ENCODE measurements at places on chromosomes 1 and 21.

- no peak for DNase-seq
Measured at GRCh38 chr1:112870887-112871646, 84.9 kb downstream of the SLC16A1 start.

- no peak for DNase-seq
Measured at GRCh38 chr1:79929356-79929755, 922.8 kb upstream of the ADGRL4 start.

DNA sequence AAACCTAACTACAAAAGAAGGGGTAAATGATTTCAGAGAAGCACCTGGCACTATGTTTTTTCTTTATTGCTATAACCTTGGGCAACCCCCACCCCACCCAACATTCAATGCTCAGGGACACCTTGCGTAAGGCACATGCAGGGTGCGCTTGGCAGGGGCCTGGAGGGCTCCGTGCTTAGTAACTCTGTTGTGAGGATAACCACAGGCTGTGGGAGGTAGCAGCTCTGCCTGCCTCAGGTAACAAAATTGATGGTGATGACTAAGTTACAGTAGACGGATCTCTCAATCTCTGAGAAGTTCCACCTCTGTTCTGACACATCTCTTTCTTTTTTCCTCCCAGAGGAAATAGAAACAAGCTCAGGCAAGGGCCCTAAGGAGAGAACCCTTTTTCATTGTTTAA lies 8.7 kb upstream of the CCN1 start:
- DNase-seq, result no peak

GRCh38 chr1:248871837-248872401 lies 13.0 kb upstream of the ZNF692 start:
- DNase-seq, result no peak

DNA sequence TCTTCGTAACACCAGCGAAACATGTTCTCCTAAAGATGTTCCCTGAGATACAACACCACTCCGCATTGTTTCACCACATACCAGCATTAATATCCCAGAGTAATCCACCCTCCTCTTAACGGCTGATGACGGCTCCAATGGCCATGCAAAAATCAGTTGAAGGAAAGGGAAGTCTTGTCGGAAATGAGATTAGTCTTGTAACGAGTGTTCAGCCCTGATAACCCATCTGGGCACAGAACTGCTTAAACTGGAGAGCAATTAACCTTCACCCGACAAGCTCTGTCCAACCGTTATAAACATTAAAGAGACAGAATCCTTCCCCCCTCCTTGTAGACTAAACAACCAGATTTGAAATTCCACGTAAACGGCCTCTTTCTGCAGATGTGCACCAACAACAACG lies 21.9 kb downstream of the ERG start:
- DNase-seq, result no peak

GRCh38 chr1:66778266-66778665 lies 22.8 kb downstream of the INSL5 start:
- no peak for DNase-seq

DNA sequence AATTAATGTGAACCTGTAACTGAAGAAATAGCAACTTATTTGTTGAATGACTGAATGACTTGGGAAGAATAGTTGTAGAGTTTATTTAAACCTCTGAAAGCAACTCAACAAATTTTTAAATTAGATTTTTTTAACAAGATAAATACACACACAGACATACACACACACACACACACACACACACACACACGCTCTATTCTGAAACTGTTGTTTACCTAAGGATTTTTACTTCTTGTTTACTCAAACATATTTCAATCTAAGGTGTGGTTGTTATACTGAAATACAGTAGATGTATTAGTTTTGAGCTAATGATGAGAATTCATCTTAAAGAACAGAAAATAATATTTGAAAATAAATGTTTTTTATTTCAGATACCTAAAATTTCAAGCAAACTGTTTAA lies 11.5 kb downstream of the ACADM start:
- DNase-seq, result no peak

GRCh38 chr1:230398856-230399255 lies 27.3 kb downstream of the PGBD5 start:
- no peak for DNase-seq

DNA sequence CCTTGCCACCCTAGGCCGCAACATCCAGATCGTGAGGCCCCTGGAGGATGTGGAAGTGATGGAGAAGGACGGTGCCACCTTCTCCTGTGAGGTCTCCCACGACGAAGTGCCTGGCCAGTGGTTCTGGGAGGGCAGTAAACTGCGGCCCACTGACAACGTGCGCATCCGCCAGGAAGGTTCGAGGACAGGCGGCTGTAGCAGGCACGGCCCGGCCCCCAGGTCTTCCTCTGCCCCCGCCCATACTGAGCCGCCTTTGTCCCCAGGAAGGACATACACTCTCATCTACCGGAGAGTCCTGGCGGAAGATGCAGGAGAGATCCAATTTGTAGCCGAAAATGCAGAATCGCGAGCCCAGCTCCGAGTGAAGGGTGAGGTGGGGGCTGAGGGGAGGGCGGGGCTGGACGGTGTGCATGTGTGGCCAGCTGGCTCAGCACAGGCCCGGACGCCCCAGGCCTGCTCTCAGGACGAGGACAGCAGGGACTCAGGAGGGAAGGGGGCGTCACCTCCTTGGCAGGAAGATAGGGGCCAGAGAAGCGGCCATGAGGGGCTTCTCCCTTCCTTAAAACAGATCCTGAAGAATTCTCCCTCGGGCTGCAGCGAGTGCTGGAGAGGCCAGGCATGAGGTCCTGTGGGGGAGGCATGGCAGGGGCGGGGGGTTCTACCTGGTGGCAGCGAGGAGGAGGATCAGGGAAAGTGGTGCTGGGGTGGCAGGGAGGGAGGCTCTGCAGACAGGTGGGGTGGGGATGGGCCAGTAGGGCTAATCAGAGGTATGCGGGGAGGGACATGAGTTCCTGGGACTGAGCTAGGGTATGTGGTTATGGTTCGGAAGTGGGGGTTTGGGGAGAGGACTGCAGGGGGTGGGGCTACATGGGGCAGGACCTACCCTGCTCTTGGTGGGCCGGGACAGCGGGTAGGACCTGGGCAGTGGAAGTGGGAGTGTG lies 69.9 kb downstream of the OBSCN start:
- no peak for DNase-seq

GRCh38 chr1:61139775-61140549 lies 57.6 kb downstream of the NFIA start:
- DNase-seq, result no peak

- DNase-seq, result no peak
Measured at GRCh38 chr1:157523774-157524493, 28.4 kb downstream of the FCRL5 start.

DNA sequence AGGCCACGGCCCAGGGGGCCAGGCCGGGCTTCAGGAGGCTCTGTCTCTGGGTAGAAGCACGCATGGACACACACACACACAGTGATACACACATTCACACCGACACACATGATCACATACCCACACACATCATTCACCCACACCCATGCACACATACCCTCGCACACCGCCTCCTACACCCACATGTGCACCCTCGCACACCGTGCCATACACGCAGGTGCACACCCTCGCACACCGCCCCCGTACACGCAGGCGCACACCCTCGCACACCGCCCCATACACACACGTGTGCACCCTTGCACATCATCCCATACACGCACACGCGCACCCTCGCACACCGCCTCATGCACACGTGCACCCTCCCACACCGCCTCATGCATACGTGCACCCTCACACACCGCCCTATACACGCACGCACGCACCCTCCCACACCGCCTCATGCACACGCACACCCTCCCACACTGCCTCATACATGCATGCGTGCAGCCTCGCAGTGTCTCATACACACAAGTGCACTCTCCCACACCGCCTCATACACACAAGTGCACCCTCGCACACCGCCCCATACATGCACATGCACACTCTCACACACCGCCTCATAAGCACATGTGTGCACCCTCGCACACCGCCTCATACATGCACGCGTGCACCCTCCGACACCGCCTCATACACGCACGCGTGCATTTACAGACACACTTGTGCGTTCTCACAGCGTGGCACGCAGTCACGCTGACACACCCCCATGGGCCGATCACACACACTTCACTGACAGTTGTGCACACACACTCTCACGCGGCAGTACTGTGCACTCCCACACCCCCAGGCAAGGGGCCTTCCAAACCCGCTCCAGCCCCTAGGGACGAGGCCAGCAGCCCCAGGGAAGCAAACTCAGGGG lies 128.1 kb downstream of the SIK1 start:
- no peak for DNase-seq

GRCh38 chr1:2607641-2608091 lies 21.1 kb downstream of the PRXL2B start:
- no peak for DNase-seq

DNA sequence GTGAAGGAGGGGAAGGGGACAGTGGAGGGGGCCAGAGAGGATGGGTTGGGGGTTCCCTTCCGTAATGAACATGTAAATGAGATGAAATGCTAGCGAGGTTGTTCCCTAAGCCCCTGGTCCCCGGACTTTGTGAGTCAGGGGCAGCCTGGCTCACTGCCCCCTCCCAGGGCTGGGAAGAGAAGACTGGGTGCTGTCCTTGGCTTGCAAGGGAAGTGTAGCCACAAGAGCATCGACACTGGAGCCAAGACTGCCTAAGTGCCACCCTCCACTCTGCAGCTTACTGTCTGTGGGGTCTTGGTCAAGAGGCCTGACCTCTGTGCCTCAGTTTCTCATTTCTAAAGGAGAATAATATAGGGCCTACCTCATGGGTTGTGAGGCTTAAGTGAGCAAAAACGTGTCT lies 483 bp downstream of the PEAR1 start:
- no peak for DNase-seq

DNA sequence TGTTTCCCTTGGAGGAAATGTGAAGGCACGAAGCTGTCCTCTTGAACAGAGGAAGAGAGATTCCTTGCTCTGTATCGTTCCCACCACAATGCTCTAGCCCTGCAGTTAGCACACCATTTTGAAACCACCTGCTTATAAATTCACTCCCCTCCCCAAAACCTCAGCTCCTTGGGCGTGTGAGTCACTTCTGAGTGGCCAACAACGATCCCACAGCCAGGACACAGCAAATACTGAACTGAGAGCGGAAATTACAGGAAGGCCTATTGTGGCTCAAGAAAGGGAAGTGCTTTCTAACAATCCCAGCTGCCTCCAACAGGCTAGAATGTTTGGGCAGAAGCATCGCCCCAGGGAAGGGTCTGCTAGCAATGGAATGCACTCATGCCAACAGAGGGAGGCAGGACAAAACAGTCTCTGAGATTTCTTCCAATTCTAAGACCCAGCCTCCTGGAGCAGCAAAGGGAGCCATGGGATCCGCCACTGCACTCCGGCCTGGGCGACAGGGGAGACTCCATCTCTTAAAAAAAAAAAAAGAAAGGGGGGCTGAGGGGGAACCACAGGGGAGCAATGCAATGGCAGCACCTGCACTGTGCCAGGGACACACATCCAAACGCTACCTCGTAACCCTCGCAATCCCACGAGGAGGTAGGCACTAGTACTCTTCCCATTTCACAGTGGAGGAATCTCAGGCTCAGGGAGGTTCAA lies 1.9 kb downstream of the TMEM53 start:
- peak; percentile 75 for DNase-seq

DNA sequence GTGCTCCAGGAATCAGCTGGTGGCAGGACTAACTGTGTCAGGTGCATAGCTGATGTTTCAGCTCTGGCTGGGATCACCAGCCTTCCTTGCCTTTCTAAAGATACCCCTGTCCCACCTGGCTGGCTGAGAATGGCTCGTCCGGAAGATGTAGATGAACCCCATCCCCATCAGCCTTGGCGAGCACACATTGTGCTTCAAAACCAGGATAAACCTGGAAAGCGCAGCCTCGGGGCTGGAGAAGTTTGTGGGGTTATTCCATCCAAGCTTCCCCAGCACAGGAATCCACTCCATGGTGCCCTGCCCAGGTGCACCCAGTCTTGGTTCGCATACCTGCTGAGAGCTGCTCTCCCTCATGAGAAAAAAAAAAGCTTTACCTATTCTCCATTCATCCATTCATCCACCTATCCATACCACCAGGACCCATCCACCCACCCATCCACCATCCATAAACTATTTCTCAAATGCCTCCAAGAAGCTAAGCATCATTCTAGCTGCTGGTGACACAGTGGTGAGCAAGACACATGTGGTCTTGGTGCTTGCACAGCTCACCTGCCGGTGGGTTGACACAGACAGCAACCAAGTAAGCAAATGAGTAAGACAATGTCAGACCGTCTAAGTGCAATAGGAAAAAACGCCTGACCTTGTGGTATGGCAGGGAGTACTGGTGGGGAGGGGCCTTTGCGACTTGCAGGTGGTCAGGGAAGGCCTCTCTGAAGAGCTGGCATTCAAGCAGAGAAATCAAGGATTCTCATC lies 94.0 kb downstream of the DMRTB1 start:
- DNase-seq, result no peak

- DNase-seq, result no peak
Measured at GRCh38 chr1:172647987-172648386, 10.9 kb upstream of the FASLG start.

- no peak for DNase-seq
Measured at GRCh38 chr1:186925881-186926669, 97.3 kb downstream of the PLA2G4A start.

DNA sequence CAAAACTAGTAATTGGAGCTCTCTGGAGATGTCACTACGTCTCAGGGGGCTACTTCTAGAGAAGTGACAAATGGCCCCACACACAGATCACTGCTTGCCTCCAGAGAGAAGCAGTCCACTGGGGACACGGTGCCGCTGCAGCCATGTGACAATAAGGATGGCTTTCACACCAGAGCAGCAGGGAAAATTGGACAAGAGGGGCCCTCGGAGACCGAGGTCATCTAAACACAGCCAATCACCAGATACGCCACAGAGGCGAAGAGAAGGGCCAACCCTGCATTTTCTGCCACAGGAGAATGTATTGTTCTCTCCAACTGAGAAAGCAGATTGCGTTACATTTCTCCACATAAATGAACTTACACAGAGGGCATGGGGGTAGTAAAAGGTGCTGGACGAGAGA lies 51.2 kb upstream of the TIAM1 start:
- DNase-seq, result no peak

- peak; percentile 60 for DNase-seq
Measured at GRCh38 chr1:869499-870244, 54.1 kb upstream of the SAMD11 start.

DNA sequence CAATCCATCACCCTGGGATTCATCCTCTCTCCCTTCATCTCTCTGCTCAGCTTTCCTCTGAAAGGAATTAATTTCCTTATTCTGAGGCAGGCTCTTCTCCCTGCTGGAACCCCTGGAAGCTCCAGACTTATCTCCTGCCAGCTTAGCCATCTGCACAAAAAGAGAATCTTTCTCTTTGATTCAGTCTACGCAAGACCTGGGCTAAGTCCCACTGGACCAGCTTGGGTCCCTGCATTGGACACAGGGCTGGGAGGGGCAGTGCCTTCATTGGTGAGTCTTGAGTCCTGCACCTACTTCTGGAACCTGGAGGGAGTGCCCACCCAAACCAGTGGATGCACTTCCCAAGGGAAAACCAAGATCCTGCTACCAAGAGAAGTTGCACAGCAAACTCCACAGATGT lies 271.7 kb upstream of the CSF3R start:
- DNase-seq, result no peak

GRCh38 chr1:247013391-247013790 lies 5.5 kb upstream of the ZNF695 start:
- no peak for DNase-seq

Data from SW480 (cell line).